CD14-positive monocyte (primary cell): ENCODE measurements at places on chromosomes 2 and 18.

GRCh38 chr2:56268856-56269255 is 85.1 kb downstream of the CCDC85A start:
- no peak for DNase-seq

GRCh38 chr2:233544200-233544610 is 22.4 kb downstream of the USP40 start:
- no peak for DNase-seq

- DNase-seq, result no peak
These were observed 774.6 kb upstream of the CRIM1 start for GRCh38 chr2:35580956-35581355.

DNA sequence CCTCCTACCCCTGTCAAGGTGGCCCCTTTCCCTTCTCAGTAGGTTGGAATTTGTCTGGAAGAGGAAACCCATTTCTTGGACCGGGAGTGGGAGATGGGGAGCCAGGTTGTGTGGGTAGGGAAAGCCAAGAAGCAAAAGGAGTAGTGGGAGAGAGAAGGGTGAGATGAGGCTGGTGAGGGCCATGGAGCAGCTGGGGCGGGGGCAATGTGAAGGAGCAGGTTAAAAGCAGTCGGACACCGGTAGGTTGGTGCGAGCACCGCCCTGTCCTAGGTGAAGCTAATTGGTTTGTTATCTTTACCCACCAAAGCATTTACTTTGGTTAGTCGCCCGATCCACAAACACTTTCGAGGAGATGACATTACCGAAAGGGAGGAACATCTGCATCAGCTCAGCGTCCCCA is 306.8 kb downstream of the CELF4 start:
- DNase-seq, result no peak

DNA sequence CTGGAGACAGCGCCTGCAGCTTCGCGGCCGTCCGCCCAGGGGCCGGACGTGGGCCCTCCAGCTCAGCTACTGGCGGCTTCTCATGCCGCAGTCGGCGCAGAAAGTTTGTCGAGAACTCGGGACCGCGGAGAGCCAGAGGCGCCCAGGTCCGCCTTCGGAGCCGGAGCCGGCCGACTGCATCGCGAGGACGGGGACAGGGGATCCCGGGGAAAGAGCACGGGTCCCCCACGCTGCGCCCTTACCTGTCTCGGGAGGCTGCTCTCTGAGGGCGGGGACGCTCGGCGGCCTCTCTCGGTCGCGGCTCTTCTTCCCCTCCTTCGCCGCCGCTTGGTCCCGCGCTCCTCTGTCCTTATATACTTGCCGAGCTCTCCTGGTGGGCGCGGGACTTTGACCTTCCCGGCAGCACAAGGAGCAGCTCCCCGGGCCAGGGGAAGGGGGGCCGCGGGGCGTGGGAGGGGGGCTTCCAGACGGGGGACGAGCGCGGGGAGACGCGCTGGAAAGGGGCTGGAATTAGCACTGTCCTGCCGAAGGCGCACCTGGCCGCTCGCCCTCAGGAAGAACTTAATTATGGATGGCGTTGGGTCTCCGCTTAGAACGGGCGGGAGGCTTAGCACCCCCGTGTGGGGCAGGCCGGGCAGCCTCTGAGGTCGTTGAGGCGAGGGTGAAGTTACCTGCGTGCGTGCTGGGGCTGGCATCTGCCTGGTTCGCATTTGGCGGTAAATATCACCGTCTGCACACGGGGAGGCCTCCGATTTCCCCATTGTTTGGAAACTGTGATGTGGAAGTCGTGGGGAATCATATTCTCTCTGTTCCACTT is at the start of gene POMC:
POMC (minus strand) TSS at position 325 of the 817 bp plus-strand sequence. CDS start 3,808 bp downstream, outside the sequence.
- DNase-seq, result no peak

DNA sequence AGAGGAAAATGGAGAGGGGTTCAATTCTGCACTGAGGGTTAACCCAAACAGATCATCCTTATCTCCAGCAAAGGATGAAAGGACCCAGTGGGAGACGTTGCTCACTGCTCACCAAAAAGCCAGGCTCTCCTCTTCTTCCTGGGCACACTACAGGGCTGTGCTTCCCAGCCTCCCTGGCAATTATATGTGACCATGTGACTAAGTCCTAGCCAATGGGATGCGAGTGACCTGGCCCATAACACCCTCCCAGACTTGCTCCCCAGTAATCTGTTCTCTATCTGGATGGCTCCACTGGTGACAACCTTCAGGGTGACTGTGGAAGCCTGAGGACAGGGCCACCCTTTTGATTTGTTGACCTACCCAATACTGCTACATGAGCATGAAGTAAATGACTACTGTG is 10.9 kb upstream of the PRKCE start:
- DNase-seq, result no peak

GRCh38 chr2:219688560-219689445 is 61.4 kb downstream of the SLC4A3 start:
- DNase-seq, result no peak
